ENCODE measurements at places on chromosomes 7 and 10.

DNA sequence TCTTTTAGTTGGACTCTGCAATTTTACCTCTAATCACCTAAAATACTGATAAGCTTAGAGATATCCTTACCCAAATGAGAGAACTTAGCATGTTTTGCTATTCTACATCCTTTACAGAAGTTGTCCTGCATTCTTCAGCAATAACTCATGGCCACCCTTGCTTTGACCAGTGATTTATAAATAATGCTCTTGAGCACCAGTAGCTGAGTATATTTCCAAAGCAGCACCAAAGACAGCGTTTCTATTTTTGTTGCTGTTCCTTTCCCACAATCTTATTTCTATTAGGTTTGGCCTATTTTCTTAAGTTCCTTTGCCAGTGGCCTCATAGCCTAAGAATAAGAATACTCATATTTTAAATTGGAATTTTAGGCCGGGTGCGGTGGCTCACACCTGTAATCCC lies 15.0 kb downstream of the ARPC1A start:
- DNase-seq, result peak; percentile 2

DNA sequence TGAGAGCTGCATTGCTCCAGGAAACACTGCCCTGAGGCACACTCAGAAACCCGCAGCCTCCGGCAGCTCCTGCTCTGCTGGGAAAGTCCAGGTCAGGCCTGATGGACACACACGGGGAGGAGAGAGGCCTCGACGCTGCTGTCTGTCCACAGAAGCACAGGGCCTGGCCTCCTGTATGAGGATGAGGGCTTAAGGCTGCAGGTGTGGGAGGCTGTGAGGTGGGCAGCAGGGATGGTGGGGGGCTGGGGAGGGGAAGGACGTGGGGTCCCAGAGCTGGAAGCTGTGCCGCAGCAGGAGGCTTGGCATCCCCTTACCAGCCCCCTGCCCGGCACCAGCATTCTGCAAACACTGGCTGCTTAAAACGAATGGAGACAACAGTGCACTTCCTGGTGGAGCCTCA lies 186.2 kb downstream of the DNAJB6 start:
- no peak for DNase-seq

DNA sequence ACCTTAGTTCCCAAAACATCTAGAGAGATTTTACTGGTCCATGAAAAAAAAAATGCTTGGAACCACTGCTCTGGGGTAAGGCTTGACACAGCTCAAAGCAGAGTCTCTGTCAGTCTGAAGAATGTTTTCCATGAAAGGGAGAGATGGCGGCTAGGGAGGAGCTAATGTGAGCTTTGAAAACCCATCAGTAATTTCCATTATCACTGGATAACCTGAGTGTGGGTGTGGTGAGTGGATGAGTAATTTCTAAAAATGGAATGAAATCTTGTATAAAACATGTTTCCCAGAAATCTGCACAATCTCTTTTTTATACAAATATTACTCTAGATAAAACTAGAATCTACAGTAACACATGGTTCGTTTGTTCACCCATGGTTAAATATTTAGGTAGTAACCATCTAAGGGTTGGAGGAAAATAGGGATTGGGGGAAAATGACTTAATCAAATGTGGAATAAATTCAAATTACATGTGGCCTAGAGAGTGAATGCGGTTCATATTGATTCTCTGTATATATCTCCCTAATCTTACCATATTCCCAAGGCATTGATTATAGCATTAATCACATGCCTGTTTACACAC lies 289.4 kb downstream of the RNLS start:
- DNase-seq, result no peak

GRCh38 chr10:47090903-47091302 lies 179.7 kb downstream of the PTPN20 start:
- DNase-seq, result no peak

- peak; percentile 25 for DNase-seq
Measured at GRCh38 chr7:18437101-18437500, 58.4 kb upstream of the HDAC9 start.

DNA sequence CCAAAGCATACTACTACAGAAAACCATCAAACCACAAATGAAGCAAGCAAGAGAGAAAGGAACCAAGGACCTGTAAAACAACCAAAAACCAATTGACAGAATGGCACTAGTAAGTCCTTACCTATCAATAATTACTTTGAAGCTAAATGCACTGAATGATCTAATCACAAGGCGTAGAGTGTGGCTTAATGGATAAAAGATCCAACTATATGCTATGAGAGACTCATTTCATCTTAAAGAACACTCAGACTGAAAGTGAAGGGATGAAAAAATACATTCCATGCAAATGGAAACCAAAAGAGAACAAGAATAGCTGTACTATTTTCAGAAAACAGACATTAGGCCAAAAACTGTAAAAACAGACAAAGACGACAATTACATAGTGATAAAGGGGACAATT lies 70.7 kb downstream of the CRPPA start:
- no peak for DNase-seq

All from HCEC 1CT (cell line).